Activated CD8-positive, alpha-beta T cell treated with anti-CD3 and anti-CD28 coated beads, Interleukin-2, amount 10 ng/mL, durations not matched to agents 7 days and 5 days (primary cell): ENCODE measurements at places on chromosomes 3 and 15. TPM values are rescaled to one million over a fixed set of nuclear protein-coding genes. Genes with fewer than 3 reads are reported as not detected.

The GOLGA6L7 gene
- total RNA-seq: not detected

The TEX55 gene
- total RNA-seq: not detected

DNA sequence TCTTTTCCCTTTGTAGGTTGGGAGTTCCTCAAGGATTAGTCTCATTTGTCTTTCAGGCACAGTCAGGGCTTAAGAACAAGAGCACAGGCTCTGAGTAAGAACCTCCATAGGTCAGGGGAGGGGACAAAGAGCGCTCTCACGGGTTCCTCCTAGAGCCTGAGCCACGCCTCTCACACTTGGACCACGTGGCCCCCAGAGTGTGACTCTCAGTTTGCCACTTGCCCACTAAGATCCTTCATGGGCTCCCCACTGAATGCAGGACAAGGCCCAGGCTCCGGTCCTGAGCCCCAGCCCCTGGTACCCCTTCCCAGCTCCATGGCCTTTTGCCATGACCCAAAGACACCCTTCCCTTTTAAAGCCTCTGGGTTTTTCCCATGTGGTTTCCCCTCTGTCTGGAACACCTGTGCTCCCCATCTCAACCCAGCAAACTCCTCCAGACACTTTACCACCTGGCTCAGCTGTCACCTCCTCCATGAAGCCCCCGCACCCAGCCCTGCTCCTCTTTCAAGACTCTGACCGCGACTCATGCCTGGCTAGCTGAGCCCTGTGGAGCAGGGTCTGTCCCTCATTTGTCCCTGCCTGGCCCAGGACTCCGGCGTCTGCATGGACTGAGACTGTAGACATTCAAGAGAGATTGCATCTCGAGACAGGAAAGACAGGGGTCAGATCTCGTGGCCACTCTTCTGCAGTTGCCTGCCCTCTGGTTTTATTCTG, 32.7 kb downstream of the IQSEC1 start:
- peak; percentile 44 for DNase-seq

DNA sequence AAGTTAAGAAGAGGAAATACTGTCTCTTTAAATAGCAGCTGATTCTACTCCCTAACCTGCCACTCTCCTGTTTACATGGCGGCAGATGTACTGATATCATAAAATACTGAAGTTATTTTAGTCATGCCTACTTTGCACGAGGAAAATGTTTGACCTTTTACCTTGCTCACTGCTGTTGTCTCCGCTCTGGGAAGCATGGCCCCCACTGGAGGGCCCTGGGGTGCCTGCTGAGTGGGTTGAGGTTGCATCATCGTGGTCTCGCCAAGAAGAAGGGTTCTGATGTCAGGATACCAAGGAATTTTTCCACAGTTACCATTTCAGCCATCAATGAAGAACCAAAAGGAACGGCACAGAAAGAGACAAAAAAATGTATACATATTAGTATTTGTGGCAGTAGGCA, 16.7 kb downstream of the MEIS2 start:
- DNase-seq: no peak

DNA sequence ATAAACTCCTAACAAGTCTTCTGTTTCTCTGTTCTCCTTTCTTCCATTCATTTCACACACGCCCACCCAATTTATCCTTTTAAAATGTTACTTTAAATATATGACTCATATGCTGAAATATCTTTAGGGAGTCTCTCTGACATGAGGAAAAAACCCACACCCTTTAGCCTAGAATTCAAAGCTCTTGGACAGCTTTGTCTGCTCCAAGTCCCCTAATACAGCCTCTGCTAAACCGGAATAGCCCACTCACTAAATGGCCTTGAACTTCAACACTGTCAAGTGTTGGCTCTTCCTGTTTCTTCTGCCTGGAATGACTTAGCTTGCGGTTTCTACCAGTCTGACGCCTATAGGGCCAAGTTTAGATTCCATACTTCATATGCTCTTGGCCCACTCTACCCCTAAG, 3.3 kb upstream of the CD96 start:
- no peak for DNase-seq

- peak; percentile 67 for DNase-seq
Observed at GRCh38 chr3:12948891-12949711, 107.7 kb upstream of the RPL32 start.
